Activated T-cell treated with anti-CD3 and anti-CD28 coated beads, Interleukin-2, amount 50 U/mL, for 24 hours (primary cell): ENCODE measurements at places on chromosomes 11 and 22.

GRCh38 chr11:405323-405953 lies 9.4 kb downstream of the SIGIRR start:
- DNase-seq, result no peak

- no peak for DNase-seq
Measured at GRCh38 chr11:86060544-86060943, 8.3 kb downstream of the PICALM start.

GRCh38 chr11:995752-996420 lies 40.6 kb downstream of the MUC6 start:
- DNase-seq, result no peak

DNA sequence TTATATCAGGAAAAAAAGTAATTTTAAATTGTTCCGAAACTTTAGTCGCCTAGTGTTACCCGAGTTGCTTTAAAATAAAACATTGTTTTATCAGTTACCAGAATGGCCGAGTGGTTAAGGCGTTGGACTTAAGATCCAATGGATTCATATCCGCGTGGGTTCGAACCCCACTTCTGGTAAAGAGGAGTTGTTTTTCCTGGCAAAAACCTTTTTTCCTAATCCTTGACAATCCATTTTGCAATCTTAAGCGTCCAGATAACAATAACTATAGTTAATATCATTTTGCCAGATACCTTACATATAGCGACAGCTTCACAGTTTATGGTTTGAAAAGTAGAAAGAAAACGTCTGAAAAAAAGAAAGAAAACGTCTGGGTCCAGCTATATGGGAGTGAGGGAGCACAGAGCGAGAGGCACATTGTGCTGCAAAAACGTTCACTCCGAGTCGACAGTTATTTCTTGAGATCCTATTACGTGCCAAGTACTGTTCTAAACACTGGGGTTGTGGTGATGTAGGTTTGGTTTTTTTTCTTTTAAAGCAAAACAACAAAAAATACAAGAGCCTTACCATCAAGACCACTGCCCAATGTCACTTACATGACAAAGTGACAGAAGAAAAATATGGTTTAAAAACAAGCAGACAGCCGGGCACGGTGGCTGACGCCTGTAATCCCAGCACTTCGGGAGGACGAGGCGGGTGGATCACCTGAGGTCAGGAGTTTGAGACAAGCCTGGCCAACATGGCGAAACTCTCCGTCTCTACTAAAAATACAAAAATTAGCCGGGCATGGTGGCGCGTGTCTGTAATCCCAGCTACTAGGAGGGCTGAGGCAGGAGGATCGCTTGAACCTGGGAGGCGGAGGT lies 40.6 kb downstream of the OR4D9 start:
- DNase-seq, result no peak

DNA sequence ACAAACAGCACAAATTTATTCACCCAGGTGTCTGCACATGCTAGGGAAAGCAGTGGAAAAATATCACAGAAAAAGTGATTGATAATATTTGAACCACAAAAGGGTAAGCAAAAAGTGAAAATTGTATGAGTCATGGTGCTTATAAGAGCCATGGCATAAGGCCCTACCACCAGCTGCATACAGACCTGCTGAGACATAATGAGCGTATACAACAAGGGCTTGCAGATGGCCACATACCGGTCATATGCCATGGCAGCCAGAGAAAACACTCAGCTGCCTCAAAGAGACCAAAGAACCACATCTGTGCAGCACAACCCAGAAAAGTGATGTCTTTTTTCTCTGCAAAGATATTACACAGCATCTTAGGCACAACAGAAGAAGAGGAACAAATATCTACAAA lies 71.4 kb upstream of the OR9G4 start:
- no peak for DNase-seq

GRCh38 chr11:114218508-114218907 lies 77.7 kb upstream of the NNMT start:
- DNase-seq, result no peak

DNA sequence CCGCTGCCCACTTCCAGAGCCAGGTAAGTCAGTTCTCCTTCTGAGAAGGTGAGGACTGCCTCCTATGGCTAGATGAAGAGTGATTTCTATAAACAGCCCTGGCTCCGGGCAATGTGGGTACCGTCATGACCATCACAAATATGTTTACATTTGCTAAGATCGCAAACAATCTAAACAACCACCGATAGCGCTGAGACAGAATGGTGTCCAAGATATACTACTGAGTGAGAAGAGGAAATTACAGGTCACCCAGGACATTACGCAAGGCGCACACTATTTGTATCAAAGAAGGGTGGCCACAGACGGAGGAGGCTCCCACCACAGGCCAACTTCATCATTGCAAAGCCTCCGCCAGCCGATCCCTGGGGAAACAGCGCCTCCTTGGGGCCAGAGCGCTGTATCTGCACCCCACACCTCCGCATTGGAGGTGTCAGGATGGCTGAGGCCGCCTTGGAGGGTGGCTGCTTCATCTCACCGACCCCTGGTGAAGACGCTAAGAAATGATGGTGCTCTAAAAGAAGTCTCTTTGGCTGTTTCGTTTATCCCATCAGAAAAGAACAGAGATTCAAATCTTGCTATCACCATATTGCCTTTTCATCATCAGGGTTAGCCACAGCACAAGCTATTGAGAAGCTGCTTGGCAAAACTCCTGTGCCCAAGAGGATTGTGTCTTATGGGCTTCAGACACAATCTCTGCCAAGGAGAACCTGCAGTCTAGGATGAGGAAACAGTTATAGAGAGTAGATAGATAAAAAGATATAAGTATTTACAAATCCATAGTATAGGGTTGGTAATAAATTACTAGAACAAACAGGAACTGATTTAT lies 12.3 kb upstream of the ASRGL1 start:
- peak; percentile 57 for DNase-seq

DNA sequence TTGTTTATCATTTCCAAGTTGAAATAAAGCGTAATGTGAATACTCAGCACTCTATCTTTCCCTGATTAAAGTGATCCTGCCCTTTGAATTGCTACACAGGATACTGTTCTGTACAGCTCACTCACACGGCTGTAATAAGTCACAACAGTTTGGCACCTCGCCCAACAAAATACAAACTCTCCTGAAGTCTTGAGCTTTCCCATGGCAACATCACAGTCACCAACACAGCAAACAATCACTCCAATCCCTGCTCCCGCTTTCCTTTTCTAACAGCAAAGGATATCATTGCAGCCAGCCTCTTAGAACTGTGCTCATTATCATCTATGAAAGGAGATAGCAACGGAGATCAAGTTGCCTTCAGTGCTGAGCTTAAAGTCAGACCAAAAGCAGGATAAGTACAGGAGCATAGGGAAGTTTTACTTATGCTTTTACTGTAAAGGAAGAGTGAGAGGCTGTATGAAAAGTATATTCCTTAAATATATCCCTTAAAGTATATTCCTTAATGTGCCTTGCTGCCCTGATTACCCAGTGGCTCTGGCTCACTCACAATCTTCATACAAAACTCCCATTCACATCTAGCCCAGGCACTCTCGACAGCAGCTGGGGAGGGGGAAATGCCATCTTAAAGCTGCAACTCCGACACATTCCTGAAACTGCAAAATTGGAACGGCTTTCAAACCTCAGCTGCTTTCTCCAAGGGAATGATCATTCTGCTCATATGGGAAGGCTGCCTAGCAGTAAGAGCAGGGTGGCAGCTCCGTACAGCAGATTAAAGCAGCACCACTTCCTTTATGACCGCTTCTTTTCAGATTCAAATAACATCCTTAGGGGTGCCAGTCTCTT lies 35.8 kb downstream of the MAML2 start:
- no peak for DNase-seq

DNA sequence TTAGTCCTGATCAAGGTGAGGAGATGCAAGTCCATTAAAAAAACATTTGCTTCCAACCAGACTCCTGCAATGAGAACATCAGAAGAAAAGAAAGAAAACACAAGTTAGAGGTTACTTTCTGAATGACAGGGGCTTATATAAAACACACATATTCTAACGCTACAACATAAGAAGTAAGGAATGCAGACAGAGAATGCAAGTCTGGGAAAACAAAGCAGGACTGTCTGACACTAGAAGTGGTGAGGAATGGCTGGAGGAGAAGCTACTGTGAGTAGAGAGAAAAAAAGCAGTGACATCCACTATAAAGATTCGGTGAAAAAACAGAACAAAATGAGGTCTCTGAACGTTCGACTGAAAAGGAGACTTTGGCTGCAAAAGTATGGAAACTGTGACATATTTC lies 12.3 kb downstream of the TMEM216 start:
- no peak for DNase-seq

- no peak for DNase-seq
Measured at GRCh38 chr11:66854231-66854661, 2.6 kb upstream of the LRFN4 start.

DNA sequence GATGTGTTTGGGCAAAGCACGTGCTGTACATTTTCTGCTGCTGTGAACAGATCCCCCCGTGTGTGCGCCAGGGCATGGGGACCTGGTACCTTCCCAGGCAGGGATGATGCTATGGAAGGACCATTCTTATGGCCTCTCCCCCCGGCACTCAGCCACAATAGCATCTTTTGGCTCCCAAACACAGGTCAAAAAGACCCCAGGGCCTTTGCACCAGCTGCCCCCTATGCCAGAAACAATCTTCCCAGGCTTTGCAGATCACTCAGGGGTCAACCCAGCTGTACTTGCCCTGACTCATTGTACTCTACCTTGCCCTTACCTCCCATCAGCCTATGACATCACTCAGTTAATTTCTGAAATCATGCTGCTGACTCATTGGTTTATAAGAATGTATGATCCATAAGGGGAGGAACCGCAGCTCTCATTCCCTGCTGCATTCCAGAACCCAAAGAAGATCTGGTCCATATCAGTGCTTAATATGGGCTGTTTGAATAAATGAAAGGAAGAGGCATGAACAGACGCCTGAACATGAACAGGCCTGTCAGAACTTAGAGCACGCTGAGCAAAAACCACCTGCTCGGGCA lies 100.7 kb downstream of the CELSR1 start:
- DNase-seq, result no peak

- DNase-seq, result no peak
Measured at GRCh38 chr11:73469401-73469800, 93.2 kb downstream of the RELT start.

DNA sequence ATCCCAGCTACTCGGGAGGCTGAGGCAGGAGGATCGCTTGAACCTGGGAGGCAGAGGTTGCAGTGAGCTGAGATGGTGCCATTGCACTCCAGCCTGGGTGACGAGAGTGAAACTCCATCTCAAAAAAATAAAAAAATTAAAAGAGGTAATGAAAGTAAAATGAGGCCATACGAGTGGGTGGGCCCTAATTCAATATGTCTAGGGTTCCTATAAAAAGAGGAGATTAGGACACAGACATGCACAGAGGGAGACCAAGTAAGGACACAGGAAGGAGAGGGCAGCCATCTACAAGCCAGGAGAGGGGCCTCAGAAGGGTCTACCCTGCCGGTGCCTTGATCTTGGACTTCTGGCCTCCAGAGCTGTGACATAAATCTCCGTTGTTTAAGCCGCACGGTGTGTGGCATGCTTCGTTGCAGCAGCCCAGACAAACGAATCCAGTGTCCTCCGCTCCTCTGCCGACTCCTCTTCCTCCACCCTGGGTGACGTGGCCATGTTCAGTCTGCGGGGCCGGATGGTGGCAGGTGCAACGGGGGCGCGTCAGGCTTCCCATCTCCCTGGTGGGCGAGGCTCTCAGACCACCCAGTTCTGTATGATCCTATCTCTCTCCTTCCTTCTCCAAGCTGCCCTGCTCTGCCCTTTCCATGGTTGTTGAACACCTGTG lies 51.6 kb upstream of the PARVG start:
- DNase-seq, result no peak

GRCh38 chr11:91664521-91664920 lies 560.1 kb upstream of the FAT3 start:
- DNase-seq, result no peak

DNA sequence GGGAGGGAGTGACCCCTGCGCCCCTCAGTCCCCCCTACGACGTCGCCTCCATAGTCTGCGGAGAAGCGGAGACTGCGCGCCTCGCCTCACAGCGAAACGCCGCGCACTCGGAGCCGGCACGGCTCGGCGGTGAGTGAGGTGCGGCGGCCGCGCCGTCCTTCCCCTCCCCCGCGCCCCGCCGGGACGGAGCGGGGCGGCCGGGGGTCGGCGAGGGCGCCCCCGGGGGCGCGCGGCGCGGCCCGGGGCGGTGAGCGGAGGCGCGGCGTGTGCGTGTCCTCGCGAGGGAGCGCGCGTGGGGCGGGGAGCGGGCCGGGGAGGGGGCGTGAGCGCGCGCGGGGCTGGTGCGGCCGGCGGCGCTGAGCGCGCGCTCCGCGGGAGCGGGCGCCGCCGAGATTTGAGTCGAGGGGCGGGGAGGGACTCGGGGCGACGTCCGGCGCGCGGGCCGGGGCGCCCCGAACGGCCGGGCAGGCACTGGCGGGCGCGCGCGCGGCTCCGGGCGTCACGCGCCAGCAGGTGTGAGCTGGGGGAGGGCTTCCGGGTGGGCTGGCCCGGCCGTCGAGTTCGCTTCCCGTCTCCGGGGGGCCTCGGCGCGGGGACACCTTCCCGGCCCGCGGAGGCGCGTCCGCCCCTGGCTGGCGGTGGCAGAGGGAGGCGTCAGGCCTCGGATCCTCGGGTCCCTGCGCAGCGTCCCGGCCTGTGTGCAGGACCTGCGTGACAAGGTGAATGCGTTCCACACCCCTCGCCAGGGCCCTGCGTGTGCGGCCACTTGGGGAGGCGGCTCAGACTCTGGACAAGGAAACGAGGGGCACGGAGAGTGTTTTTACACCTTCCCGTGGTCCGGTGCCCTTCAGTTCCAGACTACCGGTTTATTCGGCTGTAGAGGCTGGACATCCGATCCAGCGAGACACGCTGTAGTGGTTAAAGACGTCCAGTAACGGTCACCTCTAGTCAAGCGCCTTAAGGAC lies 50.4 kb downstream of the FAM83F start:
- peak; percentile 85 for DNase-seq

DNA sequence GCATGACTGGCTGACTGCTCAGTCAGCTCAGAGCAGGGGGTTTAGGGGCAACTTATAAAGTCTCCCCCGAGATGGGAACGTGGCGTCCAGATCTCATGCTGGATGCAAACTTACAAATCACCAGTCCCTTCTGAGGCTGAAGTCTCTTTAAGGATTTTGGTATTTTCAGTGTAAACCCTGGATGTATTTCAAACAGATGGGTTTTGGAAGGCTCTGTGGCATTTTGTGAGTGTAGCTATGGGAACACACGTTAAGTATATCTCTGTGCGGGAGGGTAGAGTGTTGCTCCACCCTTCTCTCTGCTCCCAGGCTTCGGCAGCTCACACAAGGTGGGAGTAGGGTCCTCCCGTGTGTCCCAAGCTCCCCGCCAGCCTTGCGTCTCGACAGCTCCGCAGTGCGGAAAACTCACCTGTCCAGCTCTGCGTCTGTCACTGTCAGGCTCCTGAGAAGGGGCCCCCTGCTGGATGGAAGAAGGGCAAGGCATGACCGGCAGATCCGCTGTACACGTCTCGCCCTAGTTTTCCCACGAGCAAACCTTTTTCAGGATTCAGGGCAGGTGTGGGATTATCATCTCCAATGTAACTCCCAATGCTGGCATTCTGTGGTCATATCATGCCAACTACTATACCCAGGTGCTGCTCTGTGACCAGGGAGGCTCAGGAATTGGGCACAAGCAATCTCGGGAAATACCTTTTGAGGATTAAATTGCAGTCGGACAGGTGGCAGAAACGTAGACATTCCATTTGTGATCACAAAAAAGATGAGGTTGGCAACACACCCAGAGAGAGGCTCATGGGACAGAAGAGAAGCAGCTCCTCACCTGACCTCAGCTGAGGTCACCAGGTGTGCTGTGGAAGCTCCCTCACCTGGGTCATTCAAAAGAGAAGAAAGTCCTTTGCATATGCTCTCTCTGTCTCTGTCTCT lies 313.9 kb upstream of the B3GAT1 start:
- no peak for DNase-seq

GRCh38 chr22:37363261-37363992 lies 63.9 kb downstream of the ELFN2 start:
- no peak for DNase-seq

- DNase-seq, result no peak
Measured at GRCh38 chr22:46815559-46815895, 53.1 kb downstream of the TBC1D22A start.
